ENCODE measurements at places on chromosomes 4 and X. TPM values are rescaled to one million over a fixed set of nuclear protein-coding genes. Genes with fewer than 3 reads are reported as not detected.

DNA sequence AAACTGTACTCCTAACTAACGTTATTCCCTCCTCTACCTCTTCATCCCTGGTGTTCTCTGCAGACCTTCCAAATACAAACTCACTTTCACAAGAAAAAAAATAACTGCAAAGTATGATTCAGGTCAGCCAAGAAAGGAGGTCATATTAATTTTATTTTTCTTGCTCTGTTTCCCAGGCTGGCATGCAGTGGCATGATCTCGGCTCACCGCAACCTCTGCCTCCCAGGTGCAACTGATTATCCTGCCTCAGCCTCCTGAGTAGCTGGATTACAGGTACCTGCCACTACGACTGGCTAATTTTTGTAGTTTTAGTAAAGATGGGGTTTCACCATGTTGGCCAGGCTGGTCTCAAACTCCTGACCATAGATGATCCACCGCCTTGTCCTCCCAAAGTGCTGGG lies 156.6 kb downstream of the CHIC2 start:
- no peak for DNase-seq

DNA sequence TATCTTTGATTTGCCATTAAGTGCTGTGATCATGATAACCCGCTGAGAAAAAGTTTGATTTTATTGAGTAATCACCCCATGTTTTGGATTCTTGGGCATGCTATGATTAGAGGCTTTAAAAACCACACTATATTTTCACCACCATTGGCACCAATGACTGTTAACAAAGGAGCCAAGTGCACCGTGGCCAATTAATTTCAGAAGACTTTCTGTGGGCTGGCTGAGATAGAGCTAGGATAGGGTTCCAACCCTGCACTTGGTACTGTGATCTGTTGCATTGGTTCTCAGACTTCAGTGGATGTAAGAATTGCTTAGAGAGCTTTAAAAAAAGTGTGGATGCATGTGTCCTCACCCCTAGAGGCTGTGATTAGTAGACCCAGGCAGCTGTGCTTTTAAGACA lies 32.4 kb downstream of the OCRL start:
- DNase-seq: no peak

The TEC gene
- 0.20 TPM for total RNA-seq

The EREG gene
- total RNA-seq: 0.13 TPM

GRCh38 chr4:169963998-169964397 lies 62.2 kb downstream of the MFAP3L start:
- no peak for DNase-seq

- DNase-seq: peak; percentile 11
Measured at GRCh38 chrX:3638280-3638873, 75.1 kb downstream of the PRKX start.

DNA sequence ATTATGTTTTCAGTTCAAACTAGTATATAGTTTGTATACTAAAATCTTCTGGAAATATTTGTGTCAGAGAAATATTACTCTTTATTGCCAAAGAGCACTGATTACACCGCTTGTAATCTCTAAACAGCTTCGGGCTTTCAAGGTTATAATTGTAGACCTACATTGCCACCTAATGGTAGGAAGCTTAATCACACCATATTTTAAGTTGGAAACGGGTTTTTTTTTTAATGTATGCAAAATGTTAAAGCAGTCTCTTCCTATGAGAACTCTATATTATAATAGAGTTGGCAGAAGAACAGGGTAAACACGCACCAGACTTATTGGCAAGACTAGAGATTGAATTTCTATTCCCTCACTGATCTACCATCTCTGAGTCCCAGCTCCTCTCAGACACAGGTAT lies 19.5 kb upstream of the NFXL1 start:
- peak; percentile 32 for DNase-seq

The ATP1B4 gene
- not detected for total RNA-seq

GRCh38 chrX:19152762-19153161 lies 30.5 kb upstream of the ADGRG2 start:
- no peak for DNase-seq

The TAF9B gene
- total RNA-seq: 25.1 TPM
